ENCODE measurements at places on chromosomes 2 and 18.
A peak's percentile ranks its signal among the peaks of the same experiment; 100 is the strongest.

DNA sequence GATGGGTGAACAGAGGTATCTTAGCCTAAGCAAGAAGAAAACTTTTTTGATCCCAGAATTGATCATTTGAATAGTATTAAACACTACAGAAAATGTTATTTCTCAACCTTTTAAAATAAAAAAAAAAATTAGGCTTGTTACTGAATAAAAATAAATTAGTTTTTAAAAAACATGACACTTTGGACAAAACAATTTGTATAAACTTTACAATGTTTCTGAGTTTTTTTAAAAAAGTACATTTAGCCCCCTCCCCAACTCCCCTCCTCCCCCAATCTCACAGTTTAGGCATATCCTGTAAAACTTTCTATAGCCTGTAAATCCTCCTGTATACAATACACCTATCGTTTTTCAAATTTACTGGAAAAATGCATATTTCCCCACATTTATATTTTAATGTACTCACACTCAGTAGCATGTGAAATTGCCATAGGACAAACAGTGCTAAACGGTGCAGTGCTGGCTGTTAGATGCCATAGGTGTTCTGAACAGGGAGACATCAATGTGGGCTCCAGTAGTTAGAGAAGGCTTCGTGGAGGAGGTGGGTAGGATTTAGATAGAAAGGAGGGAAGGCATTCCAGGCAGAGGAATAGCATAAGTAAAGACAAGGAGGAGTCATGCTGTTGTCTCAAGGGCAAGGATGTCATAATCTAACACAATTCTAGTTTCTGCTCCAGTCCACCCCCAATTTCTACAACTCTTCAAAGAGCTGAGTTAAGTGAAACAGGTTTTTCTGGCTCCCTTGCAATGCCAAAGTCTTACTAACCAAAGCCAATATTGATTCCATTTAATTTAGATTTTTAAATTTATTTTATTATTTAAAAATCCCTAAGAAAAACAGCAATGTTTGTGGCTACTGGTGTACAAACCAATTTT, 50.9 kb downstream of the SP3 start:
- no peak for DNase-seq

- DNase-seq = peak; percentile 28
Measured at GRCh38 chr2:88350331-88351248, 101.9 kb downstream of the FOXI3 start.

DNA sequence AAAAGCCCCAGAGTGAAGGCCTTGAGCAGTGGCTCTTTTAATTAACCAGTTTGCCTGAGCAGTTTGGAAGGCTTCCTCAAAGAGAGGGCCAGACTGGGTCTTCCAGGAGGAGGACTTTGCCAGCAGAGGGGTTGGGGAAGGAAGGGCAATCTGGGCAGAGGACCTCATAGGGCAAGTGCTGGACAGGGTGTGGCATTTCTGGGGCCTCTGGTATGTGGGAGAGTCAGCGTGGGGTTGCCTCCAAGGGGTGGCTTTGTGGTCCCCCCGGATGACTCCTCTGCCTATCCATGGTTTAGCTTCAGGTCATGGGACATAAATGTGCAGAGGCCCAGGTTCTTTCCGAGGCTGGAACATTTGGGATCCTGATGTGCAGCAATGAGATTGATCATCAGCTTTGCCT, 12.6 kb downstream of the GLI2 start:
- no peak for DNase-seq

DNA sequence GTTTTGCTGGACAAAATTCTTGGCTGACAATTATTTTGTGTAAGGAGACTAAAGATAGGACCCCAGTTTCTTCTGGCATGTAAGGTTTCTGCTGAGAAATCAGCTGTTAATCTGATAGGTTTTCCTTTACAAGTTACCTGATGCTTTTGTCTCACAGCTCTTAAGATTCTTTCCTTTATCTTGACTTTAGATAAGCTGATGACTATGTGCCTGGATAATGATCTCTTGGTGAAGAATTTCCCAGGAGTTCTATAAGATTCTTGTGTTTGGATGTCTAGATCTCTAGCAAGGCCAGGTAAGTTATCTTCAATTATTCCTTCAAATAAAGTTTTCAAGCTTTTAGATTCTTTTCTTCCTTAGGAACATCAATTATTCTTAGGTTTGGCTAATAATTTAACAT, 534.8 kb upstream of the LRRTM4 start:
- no peak for DNase-seq

- DNase-seq = no peak
Measured at GRCh38 chr2:649426-650342, 27.5 kb downstream of the TMEM18 start.
